ENCODE measurements at places on chromosomes 5 and 9.

GRCh38 chr5:150481708-150481965, 26.3 kb upstream of the NDST1 start:
- DNase-seq = no peak

GRCh38 chr9:109454041-109454440, 44.1 kb downstream of the PTPN3 start:
- no peak for DNase-seq

DNA sequence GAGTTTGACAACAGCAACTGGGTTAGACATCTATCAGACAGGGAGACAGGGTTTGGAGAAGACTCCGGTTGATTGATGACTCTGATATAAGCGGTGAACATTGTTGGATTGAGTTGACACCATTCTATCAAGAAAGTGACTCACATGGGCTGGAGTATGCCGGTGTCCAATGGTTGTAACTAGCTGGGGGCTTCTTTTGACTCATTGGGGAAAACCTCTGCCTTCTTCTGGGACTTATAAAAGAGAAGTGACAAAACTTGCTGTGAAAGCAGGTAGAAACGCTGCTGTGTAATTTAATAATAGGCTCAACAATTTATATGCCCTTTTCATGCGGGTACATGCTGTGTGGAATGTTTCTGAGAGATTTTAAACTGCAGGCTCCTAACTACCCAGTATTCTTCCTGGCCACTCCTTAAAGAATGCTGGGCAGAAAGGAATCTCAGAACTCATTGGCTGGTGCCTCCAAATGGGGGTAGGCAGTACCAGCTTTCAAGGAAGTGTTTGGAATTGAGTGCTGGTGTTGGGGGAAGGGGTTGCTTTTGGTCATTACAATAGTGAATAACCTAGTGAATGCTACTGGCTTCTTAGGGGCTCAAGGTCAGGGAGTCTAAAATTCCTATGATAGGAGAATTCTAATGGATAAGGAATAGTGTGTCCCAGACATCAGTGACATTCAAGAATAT, 43.9 kb downstream of the FYB1 start:
- no peak for DNase-seq

GRCh38 chr5:367358-368130, 46.0 kb downstream of the AHRR start:
- DNase-seq = no peak

GRCh38 chr9:94144394-94144793, 60.1 kb downstream of the PTPDC1 start:
- no peak for DNase-seq

DNA sequence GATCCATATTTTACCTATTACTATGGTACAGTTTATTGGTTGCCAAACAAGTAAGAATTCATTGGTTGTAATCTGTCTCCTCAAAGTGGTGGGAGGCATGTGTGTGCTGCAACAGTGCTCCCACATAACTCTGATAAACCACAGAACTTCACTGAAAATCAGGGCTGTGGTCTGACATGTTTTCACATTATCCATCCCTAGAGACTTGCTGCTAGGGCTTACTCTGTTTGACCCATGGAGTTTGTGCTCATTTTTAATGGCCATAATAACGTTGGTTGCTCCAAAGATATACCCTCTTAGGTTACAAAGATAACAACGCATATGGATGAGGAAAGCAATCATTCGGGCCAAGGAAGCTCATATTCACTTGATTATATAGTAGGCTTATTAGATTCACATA, 37.0 kb downstream of the HACD4 start:
- DNase-seq = no peak

GRCh38 chr5:37859805-37860204, 20.0 kb upstream of the GDNF start:
- DNase-seq = no peak

- DNase-seq = no peak
Observed at GRCh38 chr5:95812074-95812471, 10.5 kb downstream of the GLRX start.

- no peak for DNase-seq
Observed at GRCh38 chr5:3320317-3320875, 275.2 kb upstream of the IRX1 start.

Measured in HTR-8/SVneo (cell line).